Right ventricle myocardium superior (tissue), 1 donor: ENCODE measurements at places on chromosomes 3 and 15.

DNA sequence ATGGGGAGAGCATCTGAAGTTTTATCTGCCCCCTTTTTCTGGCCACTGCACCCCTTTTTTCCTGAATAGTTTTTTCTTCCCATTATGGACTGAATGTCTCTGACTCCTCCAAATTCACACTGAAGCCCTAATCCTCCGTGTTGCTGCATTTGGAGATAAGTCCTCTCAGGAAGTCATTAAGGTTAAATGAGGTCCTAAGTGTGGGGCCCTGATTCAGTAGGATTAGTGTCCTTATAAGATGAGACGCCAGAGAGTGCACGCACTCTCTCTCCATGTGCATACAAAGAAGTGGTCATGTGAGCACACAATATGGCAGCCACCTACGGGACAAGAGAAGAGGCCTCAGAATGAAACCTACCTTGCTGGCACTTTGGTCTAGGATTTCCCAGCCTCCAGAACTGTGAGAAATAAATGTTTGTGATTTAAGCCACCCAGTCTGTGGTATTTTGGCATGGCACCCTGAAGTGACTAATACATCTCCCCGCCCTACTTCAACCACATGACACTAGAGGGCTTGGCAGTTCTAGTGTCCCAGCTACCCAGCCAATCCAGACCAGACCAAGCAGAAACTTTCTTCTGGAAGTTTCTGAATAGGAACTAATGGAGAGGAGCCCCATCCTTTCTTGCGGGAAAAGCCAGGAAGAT lies 191.3 kb downstream of the PDE8A start:
- no peak for DNase-seq

DNA sequence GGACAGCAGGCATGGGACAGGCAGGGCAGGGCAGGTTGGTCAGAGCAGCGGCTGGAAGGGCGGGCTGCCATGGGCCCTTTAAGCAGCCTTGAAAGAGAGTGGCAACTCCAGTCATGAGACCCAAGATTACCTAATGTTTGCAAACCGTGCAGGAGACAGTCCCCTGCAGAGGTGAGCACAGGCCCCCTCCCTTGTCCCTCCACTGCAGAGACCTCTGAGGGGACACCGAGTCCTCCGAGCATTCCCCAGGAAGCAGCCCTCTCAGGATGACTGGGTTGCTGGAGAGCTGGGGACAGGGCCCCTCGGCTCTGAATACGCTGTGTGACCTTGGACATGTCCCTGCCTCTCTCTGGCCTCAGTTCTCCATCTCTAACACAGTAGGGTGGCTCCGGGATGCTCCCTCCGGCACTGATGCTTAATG lies 81.4 kb downstream of the IQSEC1 start:
- peak; percentile 30 for DNase-seq

DNA sequence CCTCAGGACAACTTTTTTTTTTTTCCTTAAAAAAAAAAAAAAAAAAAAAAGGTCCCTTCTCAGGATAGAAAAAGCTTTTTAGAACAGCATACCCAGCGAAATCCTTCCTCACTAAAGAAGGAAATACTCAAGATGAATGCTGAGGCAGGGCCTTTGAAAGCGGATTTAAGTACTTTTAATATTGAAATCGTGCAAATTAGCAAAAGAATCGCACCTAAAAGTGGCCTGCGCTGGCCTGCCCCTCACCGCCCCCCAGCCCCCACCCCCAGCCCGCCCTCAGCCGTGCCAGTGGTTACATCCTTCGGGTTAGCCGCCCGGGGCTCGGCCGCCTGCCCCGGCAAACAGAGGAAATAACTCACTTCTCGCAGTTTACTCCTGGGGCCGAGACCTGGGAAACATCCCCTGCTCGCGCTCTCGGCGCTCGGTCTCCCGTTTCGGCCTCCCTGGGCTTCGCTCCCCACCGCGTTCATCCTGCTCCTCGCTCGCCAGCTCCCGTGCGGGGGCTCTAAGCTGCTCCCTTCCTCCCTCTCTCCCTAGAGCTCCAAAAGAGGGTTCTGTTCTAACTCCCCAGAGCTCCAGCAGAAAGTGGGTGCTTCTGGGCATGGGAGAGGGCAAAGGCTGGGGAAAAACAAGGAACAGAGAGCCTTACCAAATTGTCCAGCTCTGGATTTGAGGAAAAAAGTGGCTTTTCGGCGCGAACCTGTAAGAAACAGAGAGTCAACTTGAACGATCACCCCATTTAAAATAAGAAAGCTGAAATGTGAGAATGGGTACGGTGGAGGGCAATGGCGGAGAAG lies 5.2 kb downstream of the MEIS2 start:
- peak; percentile 58 for DNase-seq

DNA sequence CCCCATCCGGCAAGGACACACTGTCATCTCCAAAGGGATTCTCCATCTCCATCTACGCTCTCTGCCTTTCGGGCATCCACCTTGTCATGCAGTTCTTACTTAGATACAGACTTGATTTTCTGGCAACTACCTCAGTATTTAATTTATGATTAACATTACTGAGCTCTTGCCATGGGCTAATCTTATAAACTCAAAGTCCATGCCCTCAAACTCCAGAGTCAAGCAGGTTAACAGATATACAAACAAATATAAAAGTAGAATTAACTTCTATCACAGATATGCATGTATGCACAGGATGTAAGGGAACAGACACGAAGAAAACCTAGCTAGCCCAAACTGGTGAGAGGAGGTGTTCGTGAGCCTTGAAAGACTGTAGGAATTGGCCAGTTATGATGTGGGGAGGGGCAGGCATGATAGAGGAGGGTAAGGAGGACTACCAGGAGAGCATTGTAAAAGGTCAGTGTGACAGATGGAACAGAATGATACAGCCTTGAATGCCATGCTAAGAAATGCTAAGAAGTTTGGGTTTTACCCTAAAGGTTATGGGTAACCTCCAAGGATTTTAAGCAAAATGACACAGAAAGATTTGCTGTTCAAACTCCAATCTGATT lies 334.3 kb downstream of the ULK4 start:
- no peak for DNase-seq

GRCh38 chr15:98562331-98562937 lies 85.9 kb upstream of the IGF1R start:
- no peak for DNase-seq

- DNase-seq, result peak; percentile 55
Observed at GRCh38 chr3:16050641-16051467, 123.6 kb upstream of the GALNT15 start.

DNA sequence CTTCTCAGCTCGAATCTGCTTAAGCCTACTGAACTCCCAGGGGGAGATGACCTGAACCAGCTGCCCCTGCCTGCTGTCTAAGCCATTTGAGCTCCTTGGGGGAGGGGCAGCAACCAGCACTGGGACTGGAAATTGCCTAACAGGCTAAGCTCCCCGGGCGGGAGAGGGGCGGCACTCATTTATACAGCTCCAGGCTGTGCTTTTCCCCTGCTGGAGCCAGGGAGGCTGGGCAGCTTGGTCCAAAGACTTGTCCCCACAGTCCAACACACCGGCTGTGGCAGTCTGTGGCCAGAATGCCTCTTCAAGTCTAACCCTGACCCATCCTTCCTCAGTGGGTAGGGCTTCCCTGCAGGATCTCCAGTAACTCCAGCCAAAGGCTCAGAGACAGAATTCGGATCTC lies 1241.5 kb downstream of the ROBO2 start:
- peak; percentile 17 for DNase-seq

- no peak for DNase-seq
Observed at GRCh38 chr3:147119989-147120388, 286.4 kb downstream of the ZIC4 start.

GRCh38 chr3:190548031-190548656 lies 34.3 kb downstream of the IL1RAP start:
- no peak for DNase-seq

DNA sequence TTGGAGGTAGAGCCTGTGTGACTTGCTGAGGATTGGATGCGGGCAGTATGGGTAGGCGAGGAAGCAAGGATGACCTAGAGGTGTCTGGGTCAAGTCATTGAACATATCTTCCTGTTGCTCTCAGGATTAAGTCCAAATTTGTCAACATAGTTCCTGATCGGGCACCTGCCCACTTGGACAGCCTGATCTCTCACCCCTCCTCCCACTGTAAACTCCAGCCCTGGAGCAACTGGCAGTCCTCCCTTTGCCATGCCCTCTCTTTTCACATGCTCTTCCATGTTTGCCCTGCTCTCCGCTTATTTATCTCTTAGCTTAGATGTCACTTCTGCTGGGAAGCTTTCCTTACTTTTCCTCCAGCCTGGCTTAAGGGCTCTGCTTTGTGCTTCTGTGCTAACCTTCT lies 47.6 kb upstream of the PPP4R2 start:
- no peak for DNase-seq

- DNase-seq, result no peak
Observed at GRCh38 chr3:20683910-20684309, 497.9 kb upstream of the SGO1 start.

DNA sequence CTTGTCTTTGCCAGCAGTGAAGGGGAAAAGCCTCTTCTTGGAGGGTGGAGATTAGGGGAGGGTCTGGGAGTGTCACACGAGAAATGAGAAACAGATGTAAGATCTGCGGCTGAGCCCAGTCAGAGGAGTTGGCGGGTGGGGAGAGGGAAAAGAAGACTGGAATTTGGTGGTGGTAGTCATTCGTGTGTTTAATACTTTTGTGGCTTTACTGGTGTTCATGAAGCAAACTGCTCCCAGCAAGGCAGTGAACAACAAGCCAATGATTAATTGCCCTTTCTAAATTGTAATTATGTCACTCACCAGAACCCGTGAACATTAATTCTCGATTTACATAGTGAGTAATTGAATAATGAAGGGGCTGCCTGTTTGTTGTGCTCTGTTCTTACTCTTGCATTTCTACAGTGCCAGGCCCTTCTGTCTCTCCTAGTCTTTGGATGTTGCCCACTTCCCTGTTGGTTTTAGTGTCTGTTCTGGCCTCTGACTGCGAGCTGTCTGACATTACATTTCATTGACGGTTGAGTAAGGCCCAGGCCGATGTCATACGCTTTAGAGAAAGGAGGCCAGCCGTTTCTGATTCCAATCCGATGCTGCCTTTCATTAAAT lies 78.0 kb downstream of the CHCHD6 start:
- no peak for DNase-seq

- DNase-seq, result no peak
Observed at GRCh38 chr15:65888981-65889380, 19.7 kb downstream of the RAB11A start.

DNA sequence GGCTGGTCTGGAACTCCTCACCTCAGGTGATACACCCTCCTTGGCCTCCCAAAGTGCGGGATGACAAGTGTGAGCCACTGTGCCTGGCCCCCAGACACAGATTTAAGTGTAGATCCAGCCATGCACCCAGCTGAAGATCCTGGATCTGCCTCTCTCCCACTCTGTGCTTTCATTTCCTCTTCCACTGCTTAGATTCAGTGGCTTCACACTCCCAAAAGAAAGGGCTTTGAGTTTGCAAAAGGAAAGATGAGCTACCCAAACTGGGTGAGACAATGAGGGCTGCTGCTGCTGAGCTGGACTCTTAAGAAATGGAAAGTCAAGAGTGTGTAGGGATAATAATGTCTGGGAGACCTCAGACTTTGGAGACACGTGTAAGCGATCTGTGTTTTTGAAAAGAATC lies 45.5 kb downstream of the ISG20 start:
- no peak for DNase-seq

GRCh38 chr3:117748131-117748530 lies 1038.6 kb downstream of the TUSC7 start:
- no peak for DNase-seq

DNA sequence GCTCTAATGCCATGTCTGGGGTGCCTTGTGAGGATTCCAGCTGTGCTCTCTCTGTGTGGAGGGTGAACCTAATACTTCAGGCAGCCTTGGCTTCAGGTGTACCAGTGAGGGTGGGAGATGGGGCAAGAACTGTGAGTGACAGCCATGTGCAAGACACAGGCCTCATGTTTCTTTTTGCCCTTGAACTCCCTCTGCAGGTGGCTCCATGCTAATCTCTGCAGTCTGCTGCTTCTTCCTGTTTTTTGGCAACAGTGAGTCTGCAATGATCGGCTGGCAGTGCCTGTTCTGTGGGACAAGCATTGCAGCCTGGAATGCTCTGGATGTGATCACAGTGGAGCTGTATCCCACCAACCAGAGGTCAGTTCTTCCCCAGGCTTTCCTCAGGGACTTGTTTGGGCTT lies 189.3 kb downstream of the SV2B start:
- DNase-seq, result no peak

- DNase-seq, result peak; percentile 73
Observed at GRCh38 chr3:155744010-155744625, 753 bp downstream of the PLCH1 start.

GRCh38 chr3:138686771-138687221 lies 78.2 kb downstream of the FAIM start:
- no peak for DNase-seq

DNA sequence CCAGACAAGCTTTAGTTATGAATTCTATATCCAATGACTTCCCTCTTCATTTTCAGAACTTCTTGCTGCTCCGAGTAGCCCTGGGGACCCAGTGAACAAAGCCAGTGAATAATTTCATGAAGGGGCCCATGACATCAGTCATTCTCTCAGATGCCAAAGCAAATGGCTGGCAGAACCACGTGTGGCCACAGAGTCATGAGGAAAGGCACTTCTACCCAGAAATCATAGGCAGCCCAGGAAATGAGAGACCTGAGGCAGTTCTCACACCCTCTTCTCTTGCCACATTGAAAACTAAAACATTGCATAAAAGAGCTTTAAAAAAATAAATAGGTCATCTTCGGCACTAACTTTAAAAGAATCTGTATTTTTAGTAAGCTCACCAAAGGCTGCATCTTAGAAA lies 4.3 kb upstream of the UACA start:
- no peak for DNase-seq

DNA sequence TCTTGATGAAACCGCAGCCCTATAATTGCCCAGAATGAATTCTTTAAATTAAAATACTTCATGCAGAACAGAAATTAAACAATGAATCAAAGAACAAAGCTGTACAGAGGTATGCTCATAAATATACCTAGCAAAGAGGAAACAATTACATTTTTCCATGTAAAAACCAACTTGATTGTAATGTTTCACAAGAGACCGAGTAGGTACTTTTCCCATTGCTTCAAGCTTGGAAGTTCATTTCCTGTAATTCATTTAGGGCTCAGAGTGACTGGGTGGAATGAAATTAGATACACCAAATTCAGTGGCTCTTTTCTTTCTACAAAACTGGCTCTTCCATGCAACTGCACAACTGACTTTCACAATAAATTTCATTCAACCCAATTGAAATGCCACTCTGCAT lies 51.4 kb downstream of the FHIT start:
- DNase-seq, result no peak
